ENCODE measurements at places on chromosomes 1 and 21.

GRCh38 chr1:11350265-11350664, 77.3 kb downstream of the UBIAD1 start:
- no peak for DNase-seq

- DNase-seq: peak; percentile 37
These were observed 18.0 kb downstream of the PTPRU start for GRCh38 chr1:29254346-29254745.

- DNase-seq: no peak
These were observed 56.2 kb downstream of the SLC37A1 start for GRCh38 chr21:42569732-42570301.

DNA sequence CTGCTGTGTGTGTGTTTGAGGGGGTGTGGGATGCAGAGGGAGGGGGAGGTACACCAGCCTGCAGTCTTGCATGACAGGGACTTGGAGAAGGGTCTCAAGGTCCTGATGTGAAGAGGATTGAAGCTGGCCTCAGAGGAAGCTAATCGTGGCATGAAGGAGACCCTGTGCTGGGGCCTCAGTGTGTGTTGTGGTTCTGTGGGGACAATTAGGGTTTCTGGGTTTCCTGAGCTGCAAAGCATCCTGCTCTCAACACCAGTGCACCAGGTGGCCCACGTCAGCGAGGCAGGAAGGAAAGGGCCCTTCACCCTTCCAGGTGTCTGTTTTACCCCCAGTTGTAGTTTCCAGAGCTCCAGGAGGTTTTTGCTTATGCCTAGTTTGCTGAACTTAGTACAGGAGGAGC, 52.8 kb downstream of the TENT5C start:
- DNase-seq: no peak

DNA sequence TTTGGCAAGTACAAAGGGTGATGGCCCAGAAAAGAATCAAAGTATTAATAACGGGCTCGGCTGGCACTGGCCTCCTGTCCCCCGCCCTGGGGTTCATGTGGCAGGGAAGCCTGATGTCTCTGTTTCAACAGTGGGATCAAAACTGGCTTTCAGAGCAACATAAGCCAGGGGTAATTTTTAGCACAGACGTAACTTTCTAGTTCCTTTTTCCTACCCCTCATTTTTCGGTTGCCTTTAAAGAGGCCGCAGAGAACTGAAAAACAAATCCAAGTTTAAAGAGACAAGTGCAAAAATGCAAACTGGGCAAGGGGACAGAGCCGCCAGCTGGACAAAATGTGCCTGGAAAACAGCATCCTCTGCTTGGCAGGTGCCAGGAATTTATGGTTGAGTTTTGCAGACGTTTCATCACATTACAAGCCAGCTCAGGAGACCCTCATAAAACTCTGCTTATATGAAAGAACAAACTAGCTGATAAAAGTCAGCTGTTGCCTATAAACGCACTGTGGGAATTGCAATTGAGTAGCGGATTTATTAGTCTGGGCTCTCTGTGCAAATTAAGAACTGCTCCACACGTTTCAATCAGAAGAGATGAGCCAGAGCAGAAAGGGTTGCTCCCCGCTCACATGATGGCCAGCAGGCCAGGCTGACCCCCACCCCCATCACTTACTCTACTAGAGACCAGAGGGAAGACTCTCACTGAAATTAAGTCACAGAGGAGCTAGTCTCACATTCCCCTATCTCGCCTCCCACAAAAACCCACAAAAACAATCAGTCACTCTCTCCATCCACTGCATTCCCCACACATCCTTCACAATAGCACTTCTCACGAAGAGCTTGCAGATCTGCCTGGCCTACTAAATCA, 15.8 kb upstream of the CDCA8 start:
- DNase-seq: peak; percentile 37

- DNase-seq: no peak
These were observed 374.9 kb upstream of the PTBP2 start for GRCh38 chr1:96346719-96347118.
